CD8-positive, alpha-beta memory T cell (primary cell): ENCODE measurements at places on chromosomes 16 and 17. TPM values are rescaled to one million over a fixed set of nuclear protein-coding genes. Genes with fewer than 3 reads are reported as not detected.

DNA sequence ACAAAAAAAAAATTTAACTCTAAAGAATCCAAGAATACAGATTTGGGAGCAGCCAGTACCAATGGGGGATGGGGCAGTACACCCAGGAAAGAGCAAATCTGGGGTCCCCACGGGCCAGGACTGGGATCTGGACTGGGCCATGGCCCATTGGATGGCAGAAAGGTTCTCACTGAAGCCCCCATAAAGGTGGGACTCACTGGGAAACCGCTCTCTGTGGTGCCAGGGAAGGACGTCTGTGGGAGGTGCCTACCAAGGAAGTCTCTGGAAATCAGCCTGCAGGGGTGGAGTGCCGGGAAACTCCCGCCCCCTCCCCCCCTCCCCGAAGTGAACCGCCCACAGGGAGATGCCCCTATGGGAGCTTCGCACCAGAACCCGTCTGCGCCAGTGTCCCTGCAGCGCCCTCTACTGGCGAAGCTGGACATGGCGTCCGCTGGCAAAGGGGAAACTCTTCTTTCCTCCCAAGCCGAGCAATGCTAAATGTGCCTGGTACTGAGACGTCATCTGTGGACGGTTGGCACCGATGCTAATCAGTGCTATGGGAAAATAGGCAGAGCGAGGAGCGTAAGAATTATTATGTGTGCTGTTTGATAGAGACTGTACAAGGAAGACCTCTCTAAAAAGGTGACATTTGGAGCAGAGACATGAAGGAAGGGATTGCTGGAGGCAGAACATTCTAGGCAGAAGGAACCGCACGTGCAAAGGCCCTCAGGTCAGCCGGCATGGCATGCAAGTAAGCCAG is 671.1 kb downstream of the WWOX start:
- DNase-seq: peak; percentile 28

GRCh38 chr16:85384833-85385462 is 228.2 kb upstream of the GSE1 start:
- no peak for DNase-seq

GRCh38 chr17:65121916-65122806 is 15.0 kb upstream of the RGS9 start:
- no peak for DNase-seq

GRCh38 chr16:87006789-87007745 is 310.1 kb downstream of the C16orf95 start:
- no peak for DNase-seq

- DNase-seq: no peak
These were observed 394 bp upstream of the NME4 start for GRCh38 chr16:396605-397004.

The HOXB3 gene
- 3.5 TPM for total RNA-seq

DNA sequence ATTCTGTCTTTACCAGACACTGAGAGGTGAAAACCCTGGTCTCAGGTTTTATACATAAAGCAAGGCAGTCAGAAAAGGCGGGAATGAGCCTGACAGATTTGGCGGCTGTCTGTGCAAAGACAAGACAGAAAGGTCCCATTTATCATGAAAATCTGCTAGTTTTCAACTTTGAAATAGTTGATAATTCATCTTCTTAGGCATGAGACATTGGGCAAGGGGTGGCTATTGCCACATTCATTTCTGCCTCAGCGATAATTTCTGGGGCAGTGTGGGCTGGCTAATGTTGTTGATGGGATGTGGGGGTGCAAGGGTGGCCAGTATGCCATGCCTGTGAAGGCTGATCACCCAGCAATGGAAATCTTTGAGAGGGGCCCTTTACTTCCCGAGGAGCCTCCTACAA is 173.8 kb upstream of the RPH3AL start:
- DNase-seq: no peak

- no peak for DNase-seq
These were observed 13.3 kb downstream of the PKD1 start for GRCh38 chr16:2122429-2122828.

The TBC1D3G gene
- total RNA-seq: not detected

The TOP2A gene
- 143 TPM for total RNA-seq

The OTOP2 gene
- total RNA-seq: not detected
